ENCODE measurements at places on chromosomes 7 and 10.

DNA sequence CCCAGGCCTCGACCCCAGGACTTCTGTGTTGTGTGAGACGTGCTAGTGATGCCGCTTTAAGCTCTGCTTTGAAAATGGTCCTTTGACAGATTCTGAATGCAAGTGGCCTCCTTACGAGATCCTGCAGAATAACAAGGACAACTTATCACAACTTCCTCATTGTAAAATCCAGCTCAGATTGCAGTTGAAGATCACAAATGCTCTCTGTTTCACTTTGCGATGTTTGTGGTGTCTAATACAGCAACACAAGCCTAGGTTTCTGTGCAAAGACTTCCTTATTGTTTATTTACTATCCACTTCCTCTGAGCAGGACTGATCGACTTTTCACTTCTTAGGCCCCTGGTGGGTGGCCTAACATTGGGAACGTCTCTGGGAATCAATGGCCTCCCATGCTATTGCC is 31.7 kb upstream of the INSIG1 start:
- DNase-seq, result no peak

DNA sequence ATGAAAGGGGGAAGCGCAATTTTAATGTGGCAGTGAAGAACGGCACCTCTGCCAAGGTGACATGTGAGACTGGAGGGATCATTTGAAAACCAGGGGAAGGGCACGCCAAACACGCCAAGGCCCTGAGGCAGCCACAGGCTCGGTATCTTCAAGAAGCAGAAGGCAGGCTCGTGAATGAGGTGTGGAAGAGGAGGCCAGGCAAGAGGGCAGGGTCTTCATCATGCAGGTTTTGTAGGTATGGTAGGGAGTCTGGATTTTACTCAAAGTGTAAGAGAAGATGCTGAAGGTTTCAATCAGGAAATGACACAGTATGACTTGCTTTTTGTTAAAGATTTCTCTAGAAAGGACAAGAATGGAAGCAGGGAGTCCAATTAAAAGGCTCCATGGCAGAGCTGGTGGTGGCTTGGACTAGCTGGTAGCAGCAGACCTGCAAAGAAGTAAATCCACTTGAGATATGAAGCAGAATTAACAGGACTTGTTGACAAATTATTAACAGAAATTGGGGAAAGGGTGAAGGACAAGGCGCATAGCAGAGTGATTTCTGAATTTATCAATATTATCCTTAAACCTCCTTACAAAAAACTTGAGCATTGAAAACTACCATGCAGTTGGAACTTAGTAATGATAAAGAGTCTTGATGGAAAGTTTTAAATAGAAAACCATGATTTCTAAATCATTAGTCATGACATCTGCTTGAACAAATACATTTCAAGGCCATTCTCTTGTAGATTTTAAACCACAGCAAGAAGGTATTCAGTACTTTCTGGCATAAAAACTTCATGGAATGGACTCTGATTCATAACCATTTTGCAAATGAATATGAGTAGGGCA is 70.4 kb downstream of the COA1 start:
- no peak for DNase-seq

DNA sequence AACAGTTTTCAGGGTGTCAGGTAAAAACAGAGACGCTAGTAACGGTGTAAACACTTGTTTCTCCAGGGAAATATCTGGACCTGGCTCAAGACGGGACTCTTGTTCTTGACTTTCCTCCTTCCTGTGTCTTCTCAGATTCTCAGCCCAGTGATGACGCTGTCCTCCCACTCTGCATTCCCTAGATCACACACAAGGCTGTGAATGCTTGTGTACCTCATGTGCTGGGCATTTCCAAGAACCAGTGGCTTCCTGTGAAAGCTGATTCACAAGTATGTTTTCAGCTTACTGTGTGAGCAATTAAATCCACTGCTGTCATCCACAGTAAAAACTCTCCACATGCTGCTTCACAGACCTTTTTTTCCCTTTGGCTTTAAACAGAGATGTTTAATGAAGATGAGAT is 193.8 kb upstream of the DPP6 start:
- no peak for DNase-seq

DNA sequence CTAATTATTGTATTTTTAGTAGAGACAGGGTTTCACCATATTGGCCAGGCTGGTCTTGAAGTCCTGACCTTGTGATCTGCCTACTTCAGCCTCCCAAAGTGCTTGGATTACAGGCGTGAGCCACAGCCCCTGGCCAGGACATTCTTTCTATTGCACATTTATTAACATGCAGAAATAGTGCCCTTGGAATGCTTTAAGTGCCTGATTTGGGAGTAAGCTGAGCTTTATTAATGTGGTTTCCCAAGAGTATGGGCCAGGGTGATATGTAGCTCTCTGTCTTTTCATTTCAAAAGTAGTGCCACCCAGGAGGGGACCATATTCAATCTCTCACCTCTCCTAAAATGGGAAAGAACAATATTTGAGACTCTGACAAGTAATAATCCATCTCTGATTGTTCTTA is 970.7 kb downstream of the KCNMA1 start:
- no peak for DNase-seq

DNA sequence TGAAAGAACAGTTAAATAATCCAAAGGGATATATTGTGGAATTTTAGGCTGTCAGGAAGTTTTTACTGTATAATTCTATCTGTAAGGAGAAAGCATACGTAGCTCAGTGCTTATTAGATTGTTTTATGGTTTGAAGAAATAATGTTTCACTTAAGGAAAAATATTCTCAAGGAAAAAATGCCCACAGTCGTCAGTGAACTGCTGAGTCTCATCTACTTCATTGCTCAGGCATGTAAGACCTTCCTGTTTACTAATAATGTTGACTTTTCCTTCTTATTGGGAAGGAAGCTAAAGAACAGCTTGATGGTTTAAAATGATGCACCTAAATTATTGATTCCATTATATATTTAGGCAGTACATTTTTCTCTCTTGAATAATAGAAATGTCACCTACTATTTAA is 304.2 kb downstream of the SDK1 start:
- no peak for DNase-seq

- DNase-seq, result no peak
Measured at GRCh38 chr7:96300986-96301385, 20.9 kb downstream of the SLC25A13 start.

DNA sequence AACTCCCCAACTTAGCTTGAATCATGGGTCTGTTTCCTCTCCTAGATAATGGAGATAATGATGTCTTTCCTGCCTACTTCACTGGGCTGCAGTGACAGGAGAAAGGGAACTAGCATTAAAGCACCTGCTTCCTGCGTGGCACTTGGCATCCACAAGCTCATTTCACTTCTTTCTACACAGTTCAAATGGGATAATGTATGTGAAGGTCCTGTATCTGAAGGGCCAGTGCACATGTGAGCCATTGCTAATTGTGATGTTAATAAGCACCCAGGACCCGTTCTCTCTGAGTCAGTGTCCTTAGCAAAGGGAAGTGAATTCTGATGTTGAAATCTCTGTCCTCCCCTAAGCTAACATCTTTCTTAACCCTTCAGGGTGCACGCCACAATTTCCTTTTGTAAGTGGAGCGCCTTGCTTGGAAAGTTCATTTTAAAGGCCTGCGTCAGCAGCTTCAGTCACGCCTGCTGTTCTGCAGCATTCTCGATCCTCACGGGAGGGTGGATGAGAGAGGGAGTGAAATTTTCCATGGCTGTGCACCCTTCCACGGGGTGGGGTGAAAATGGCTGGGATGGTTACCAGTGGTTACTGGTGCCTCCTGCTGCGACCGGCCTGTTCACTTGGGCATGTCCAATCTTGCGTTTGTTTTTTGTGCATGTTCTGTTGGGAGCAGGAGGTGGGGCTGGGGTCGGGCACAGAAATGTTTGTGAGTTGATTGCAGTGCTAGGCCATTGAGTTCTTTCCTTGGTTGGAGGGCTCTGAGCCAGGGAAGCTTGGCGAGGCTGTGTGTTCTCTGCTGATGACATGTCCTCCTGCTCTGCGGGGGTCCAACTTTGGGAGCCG is 59.2 kb downstream of the HK1 start:
- DNase-seq, result no peak

GRCh38 chr7:57071-57470 is 135.3 kb upstream of the FAM20C start:
- DNase-seq, result no peak

DNA sequence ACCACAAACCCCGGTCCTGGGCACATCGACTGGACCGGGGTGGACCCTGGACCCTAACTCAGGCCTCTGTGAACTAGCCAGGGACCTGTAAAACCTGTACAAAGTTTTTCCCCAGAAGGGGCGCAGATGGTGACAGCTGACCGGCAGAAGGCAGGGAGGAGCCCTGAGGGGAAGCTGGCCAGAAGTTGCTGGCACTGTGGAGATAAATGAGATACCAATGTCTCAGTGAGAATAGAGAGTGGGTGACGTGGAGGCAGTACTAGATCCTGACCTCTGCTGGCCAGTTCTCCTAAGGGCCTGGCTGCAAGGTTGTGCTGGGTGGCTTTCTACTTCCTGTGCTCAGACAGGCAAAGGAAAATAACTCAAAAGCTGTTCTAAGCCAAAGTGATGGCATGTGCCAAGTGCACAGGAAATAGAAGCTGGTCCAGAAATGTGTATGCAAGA is 10.6 kb upstream of the TSPAN14 start:
- no peak for DNase-seq

- DNase-seq, result no peak
Measured at GRCh38 chr7:117338020-117338419, 15.2 kb upstream of the WNT2 start.

DNA sequence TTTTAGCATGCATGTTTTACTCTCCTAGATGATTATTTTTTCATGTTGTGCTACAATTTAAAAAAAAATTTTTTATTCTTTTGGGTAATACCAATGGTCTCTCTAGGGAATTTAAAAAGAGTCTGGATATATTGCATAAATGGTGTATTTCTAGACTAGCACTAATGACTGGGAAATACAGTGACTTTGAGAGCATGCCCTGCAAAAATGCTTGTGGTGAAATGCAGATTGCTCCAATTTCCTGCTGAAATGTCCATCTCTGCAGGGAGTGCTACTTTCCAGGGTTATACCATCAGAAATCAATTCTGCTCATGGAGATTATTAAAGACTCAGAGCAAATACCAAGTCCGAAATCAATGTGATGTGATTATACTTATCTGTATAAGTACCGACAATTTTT is 186.1 kb downstream of the PRKG1 start:
- no peak for DNase-seq

- no peak for DNase-seq
Measured at GRCh38 chr7:147478796-147479195, 1111.8 kb upstream of the C7orf33 start.

- DNase-seq, result no peak
Measured at GRCh38 chr7:37771342-37771741, 77.1 kb upstream of the NME8 start.

- no peak for DNase-seq
Measured at GRCh38 chr10:88895250-88895649, 15.2 kb downstream of the STAMBPL1 start.

DNA sequence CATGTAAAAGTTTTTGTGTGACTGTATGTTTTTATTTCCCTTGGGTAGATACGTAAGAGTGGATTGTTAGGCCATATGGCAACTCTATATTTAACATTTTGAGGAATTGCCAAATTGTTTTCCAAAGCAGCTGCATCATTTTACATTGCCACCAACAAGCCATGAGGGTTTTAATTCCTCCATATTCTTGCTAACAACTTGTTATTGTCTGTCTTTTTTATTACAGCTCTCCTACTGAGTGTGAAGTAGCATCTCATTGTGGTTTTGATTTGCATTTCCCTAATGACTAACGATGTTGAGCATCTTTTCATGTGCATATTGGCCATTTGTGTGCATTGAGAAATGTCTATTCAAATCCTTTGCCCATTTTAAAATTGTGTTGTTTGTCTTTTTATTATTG is 94.9 kb downstream of the CARD11 start:
- DNase-seq, result no peak

DNA sequence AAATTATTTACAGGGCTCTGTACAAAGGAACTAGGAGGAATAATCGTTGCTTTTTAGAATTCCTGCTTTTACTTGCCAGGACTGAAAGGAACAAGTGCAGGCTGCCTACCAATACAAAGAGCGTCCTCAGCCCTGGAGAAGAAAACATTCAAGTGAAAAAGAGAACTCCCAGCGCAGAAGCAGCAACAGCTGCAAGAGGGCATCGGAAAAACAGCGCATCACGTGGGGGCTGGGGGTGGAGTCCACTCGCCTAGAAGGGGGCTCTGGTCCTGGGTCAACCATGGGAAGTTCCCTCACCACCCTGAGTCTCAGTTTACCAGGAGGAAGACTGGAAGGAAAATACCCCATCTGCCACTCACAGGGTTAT is 385 bp upstream of the C10orf90 start:
- no peak for DNase-seq

DNA sequence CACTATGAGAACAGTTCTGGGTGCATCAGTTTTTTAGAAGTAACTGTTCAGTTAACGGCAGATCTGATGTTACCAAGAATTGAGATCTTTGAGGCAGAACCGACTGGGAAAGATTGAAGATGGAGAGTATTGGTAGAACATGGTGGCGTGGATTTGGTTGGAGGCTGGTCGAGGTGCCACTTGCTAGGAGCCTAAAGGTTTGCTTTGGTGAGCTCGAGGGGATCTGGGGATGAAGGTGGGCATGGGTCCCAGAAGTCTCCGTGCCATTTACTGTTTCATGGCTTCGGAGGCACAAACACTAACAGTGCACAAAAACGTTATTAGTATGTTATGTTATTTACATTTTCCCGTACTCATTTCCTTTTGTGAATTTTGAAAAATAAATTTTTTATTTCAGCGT is 81.4 kb downstream of the ADCY1 start:
- no peak for DNase-seq

GRCh38 chr10:33482486-33482885 is 148.0 kb upstream of the NRP1 start:
- no peak for DNase-seq

GRCh38 chr10:71075759-71076472 is 136.5 kb upstream of the UNC5B start:
- DNase-seq, result no peak

DNA sequence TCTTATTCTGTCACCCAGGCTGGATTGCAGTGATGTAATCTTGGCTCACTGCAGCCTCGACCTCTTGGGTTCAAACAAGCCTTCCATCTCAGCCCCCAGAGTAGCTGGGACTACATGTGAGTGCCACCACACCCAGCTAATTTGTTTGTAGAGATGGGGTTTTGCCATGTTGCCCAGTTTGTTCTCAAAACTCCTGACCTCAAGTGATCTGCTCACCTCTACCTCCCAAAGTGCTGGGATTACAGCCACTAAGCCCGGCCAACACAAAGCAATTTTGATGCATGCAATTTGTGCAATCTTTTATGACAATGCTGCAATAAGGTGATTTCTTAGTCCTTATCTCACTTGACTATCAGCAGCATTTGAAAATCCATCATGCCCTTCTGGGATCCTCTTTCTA is 333.1 kb downstream of the FRMD4A start:
- DNase-seq, result no peak

GRCh38 chr10:61832866-61833481 is 68.5 kb upstream of the ARID5B start:
- no peak for DNase-seq

- DNase-seq, result no peak
Measured at GRCh38 chr10:114876602-114877300, 55.2 kb downstream of the FHIP2A start.

DNA sequence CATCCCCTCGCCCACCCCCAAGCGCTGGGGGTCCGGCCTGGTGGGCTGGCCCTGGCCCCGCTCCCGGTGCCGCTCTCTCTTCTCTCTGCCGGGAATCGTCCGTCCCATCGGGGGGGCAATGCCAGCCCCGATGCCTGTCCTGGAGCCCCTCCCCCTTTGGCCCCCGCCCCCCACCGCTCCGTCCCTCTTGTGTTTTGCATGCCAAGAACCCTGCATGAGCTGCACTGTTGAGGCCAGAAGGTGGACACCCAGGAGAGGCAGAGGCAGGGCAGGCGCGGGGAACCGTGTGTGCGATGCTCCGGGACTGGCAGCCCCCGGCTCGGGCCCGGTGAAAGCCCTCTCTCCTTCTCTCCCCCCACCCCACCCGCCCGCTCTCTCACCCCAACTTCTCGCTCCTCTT is 22.1 kb upstream of the HSPB1 start:
- DNase-seq, result no peak
